ENCODE measurements at places on chromosomes 5 and 9.
A peak's percentile ranks its signal among the peaks of the same experiment; 100 is the strongest.

GRCh38 chr5:101728933-101729332, 567.2 kb downstream of the SLCO4C1 start:
- DNase-seq = no peak

- DNase-seq = no peak
Observed at GRCh38 chr5:93246090-93246855, 334.7 kb downstream of the NR2F1-AS1 start.

DNA sequence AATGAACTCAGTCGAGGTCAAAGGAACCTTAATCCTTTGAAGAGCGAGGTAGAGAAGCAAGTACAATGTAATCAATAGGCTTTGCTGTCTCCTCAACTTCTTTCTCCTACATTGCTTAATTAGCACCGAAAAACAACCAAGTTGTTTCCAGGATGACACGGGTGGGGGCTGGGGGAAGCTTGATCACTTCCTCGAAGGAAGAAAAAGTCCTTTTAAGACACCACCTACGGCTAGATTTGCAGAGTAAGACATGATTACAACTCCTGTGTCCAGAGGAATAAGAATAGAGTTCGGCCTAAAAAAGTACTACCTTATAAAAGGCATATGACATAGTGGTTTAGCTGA, 811 bp upstream of the ARRDC3 start:
- DNase-seq = no peak

- no peak for DNase-seq
Observed at GRCh38 chr5:157290981-157291711, 25.2 kb downstream of the CYFIP2 start.

DNA sequence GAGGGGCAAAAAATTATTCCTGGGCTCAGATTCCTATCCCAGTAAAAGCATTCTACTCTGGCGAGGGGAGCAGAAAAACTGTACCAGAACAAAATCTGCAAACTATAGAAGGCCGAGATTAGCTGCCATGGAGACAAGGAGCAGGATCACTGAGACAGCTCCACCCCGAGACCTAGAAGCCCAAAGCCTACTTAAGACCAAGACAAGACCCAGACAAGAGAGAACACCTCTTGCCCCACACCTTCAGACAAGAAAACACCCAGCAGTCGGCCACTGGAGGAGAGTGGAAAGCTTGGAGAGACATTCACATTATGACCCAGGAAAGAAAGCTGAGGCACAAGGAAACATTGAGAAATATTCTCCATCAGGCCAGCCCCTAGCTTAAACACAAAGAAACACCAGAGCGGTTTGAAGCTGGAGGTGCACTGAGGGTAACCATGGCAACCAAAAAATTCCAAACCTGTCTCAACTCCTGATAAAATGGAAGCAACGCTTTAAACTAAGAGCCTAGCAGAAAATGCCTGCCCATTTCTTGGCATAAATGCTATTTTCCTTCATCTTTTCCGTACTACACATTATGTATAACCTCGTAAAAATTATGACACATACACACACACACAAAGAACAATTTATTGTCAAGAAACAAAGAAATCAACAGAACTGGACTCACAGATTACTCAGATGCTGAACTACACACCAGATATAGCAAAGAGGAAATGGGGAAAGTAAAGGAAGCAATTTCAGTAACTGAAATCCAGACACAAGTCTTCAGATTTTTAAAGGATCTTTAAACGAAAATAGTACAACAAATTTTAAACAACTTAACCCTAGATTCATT, 53.8 kb upstream of the FTMT start:
- no peak for DNase-seq

DNA sequence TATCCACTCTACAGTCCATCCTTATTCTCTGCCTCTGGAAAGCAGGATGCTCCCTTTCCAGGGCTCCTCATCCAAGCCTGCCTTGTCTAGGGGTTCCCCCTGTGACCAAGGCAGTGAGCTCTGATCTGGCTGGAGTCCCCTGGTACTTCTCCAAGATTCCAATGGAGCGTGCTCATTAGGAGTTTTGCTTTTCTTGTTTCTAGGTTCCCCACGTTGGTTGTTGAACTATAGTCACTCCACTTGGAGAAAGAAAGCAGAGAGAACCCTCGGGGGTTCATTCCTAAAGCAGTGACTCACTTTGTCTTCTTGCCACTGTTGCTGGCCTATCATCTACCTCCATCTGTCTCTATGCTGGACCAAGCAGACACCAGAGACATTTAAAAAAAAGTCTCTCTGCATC, 192.6 kb downstream of the TLE4 start:
- no peak for DNase-seq

GRCh38 chr5:58871648-58872242, 288.9 kb downstream of the RAB3C start:
- DNase-seq = no peak

GRCh38 chr9:125240649-125240999, 519 bp downstream of the HSPA5 start:
- DNase-seq = peak; percentile 6

DNA sequence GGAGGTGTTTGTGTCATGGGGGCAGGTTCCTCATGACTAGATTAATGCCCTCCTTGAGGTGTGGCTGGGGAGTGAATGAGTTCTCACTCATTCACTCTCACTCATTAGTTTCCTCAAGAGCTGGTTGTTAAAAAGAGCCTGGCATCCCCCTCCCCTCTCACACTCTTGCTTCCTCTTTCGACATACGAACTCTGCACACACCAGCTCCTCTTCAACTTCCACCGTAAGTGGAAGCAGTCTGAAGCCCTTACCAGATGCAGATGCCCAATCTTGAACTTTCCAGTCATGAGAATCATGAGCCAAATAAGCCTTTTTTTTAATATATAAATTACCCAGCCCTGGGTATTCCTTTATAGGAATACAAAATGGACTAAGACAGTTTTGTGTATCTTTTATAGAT, 82.5 kb downstream of the SPRY4 start:
- DNase-seq = no peak

GRCh38 chr5:55230086-55230629, 3.0 kb upstream of the MCIDAS start:
- no peak for DNase-seq

DNA sequence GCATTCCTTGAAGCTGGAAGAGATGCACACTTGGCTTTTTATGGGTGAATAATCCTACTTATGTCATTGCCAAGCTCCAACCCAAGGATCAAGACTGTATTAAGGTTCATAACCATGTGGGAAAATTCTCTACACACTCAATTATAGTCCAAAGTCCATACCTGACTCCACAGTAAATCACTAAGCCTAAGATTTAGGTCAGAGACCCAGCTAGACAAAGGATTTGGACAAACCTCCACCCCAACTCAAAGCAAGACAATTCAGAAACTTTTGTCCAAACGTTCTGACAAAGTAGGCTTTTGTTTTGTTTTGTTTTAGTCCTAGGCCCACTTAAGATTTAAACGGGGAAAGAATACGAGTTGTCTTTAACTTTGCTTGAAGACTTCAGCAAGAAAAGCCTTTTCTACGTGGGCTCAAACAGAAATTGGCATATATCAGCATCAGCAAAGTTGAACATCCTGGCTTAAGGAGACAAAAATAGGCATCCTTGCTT, 1.7 kb downstream of the MEGF9 start:
- DNase-seq = no peak

GRCh38 chr5:113005454-113005853, 28.9 kb downstream of the DCP2 start:
- no peak for DNase-seq

- DNase-seq = no peak
Observed at GRCh38 chr9:118263949-118264348, 559.7 kb downstream of the TLR4 start.

DNA sequence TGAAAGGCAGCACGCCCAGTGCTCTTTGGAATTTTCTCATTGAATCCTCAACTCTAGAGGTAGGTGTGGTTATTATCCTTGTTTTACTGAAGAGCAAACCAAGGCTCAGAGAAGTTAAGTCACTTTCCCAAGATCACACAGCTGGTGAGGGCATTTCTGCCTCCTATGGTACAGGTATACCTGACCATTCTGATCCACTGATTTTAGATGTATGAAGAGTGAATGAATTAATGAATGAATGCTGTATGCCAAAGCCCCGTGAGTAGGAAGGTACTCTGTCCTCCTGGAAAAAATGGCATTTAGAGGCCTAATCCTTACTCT, 18.2 kb upstream of the CSF1R start:
- DNase-seq = no peak

- DNase-seq = no peak
Observed at GRCh38 chr5:24073107-24073506, 565.7 kb downstream of the PRDM9 start.

DNA sequence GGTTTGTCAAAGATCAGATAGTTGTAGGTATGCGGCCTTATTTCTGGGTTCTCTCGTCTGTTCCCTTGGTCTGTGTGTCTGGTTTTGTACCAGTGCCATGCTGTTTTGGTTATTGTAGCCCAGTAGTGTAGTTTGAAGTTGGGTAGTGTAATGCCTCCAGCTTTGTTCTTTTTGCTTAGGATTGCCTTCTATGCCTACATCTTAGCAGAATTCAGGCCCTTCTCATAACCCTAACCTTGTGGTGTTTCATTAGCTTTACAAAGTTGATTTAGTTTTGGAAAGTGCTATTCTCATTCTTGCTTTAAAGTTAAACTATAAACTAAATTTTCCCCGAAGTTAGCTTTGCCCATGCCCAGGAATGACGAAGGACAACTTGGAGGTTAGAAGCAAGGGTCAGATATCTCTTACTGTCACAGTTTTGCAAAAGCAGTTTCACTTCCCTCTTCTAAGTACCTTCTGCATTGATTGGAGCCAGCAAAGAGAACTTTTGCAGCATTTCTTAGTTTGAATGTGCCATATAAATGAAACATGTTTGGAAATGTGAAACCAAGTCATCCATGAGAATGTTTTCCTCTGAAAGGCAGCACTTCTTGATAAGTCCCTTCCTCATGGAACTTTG, 274.3 kb upstream of the DMRT1 start:
- DNase-seq = no peak

DNA sequence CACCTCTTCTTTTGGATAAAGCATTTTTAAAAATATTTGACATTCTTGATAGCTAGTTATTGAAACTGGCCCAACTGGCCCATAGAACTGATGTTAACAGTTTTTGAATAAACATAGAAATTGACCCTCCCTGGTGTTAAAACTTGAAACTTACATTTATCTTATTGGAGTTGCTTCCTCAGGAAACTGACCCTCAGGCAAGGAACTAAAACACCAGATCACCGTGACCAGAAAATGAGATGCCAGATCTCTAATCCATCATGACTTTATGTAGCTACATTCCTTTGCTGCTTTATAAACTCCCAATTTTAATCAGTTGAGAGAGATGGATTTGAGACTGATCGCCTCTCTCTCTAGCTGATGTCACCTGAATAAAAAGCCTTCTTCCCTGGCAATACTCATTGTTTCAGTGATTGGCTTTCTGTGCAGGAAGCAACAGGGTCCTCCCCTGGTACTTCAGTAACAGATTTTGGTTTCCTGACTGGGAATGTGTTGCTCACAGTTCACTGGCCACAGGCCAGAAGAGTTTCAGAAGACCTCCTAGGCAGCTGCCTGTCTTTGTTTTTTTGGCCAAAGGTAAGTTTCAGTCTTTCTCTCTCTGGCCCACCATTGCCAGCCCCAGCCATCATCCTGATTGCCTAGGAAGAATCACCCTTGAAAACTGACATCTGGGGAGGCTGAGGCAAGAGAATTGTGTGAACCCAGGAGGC, 212.4 kb downstream of the DTWD2 start:
- no peak for DNase-seq

DNA sequence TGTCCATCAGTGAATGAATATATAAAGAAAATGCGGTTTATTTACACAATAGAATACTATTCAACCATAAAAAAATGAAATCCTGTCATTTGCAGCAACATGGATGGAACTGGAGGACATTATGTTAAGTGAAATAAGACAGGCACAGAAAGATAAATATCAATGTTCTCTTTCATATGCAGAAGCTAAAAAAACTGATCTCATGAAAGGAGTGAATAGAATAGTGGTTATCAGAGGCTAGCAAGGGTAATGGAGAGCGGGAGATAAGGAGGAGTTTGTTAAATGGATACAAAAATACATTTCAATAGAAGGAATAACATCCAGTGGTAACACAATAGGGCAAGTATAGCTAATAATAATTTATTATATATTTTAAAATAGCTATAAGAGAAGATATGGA, 65.0 kb downstream of the AGTPBP1 start:
- DNase-seq = no peak

DNA sequence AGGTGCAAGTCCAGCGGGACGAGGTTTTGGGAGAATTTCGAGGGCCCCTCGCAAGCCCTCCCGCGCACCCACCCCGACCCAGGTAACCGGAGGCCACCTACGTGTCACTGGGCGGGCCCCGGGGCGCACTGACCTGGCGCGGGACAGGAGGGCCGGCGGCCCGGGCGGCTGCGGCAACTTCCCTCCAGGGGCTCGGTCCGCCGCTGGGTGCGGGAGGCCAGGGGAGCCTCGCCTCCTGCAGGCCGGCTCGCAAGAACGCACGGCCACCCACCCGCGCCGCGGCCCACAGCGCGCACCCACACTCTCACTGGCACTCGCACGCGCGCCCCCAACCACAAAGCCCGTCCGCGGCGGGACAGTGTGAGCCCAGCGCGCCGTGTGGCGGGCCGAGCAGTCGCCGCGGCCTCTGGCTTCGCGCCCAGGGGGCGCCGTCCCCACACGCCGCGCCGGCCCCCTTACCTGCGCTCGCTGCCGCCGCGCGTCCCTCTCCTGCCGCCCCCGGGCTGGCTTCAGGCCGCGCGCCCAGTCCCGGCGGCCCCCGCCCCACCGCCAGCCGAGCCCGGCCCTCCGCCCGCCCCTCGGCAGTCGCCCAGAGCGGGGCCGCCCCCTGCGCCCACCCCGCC, 451 bp downstream of the LPAR1 start:
- DNase-seq = no peak

DNA sequence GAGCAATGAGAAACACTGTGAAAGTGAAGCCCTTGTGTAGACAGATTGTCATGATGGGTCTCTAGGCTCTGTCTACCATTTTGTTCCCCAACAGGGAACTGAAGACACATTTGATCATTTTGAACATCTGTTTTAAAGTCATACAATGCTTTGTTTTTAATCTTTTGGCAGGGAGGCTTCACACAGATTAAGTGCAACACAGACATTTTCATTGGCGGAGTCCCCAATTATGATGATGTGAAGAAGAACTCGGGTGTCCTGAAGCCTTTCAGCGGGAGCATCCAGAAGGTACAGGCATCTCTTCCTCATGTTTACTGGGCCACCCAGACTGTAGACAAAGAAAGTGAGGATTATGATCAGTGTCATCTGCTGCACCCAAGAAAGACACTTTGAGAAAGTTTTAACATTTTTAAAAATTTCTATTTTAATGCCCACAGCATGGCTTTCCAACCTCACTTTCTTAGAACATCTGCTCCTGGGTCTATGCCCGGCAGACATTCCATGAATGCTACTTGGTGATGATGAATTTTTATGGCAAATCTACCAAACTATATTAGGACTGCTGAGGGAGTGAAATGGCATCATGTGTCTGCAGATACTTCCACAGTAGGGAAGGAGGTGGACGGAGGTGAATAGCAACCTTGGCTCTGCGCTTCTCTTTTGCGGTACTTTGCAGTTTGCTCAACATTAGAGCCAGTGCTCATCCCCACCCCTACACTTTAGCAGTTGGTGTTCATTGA, 121.3 kb downstream of the LIFR start:
- no peak for DNase-seq

GRCh38 chr5:159805021-159805420, 111.3 kb upstream of the ADRA1B start:
- no peak for DNase-seq
